ENCODE measurements at places on chromosomes 3 and 15.

DNA sequence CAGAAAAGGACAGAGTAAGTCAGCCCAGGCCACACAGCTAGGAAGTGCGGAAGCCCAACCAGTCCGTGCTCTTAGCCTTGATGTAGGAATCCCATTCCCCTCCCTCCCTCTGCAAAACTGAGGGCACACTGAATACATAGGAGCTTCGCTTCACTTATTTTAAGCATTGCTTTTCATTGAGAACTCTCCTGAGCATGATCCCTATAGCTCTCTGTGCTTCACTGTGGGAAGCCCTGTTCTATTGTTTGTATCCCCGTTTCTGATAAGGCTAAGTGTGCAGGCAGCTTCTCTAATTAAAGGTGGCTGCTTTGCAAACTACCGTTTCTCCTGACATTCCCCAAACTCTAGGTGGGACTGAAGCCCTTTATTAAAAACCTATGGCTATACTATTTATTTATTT lies 29.9 kb downstream of the IL5RA start:
- DNase-seq = no peak

- no peak for DNase-seq
These were observed 36.2 kb downstream of the FEM1B start for GRCh38 chr15:68313501-68314410.

DNA sequence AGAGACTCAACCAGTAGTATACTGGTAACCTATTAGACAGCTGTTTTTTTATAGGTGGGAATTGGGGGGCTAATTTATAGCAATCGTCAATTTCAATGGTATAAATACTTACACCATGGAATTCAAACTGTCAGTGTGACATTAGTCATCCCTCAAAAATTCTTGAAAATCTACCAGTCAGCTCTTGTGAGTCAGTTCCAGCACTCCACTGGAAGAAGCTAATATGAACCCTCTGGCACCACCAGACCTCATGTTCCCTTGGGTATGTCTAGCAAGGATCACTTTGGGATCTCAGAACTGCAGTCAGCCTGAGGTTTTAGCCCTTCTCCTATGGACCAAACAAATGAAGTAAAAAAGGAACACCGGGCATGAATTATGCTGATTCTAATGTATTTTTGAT lies 11.8 kb upstream of the UACA start:
- peak; percentile 95 for DNase-seq

DNA sequence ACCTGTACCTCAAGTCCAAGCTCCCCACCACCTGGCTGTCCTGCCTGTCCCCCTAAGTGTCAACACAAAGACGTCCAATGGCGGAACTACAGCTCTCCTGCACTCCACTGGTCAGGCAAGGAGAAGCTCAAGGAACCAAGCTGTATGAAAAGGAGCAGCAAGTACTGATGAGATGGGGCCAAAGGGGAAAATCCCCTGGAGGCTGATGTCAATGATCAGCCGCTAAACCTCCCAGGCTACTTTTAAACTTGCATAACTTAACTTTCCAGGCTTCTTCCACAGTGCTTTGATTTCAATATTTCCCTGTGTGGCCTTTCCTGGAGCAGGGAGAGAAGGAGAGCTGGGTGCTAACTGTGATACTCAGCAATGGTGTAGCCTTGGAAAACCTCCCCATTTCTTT lies 35.0 kb downstream of the TM4SF4 start:
- no peak for DNase-seq

- DNase-seq = no peak
These were observed 70.1 kb upstream of the GLCE start for GRCh38 chr15:69090197-69090948.

GRCh38 chr15:40549894-40550293 lies 14.9 kb downstream of the CCDC32 start:
- DNase-seq = no peak

DNA sequence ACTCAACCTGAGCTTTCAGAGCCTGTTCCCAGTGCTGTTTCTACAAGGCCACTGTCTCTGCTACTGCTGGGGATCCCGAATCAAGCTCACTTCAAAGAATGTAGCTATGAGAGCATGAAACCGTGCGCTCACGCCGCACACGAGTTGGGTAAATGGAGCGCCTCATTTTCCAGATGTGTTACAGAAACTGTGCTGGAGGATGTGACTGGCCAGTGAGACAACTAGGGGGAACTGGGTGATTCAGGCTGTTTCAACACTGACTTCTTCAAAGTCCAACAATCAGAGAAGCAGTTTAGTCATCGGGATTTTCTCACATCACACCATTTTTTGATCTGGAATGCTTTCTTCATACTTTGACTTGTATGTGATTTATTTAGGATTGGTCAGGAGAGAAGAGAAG lies 3.5 kb downstream of the ZNF710 start:
- peak; percentile 97 for DNase-seq

GRCh38 chr3:12885583-12885930 lies 44.2 kb upstream of the RPL32 start:
- DNase-seq = no peak

DNA sequence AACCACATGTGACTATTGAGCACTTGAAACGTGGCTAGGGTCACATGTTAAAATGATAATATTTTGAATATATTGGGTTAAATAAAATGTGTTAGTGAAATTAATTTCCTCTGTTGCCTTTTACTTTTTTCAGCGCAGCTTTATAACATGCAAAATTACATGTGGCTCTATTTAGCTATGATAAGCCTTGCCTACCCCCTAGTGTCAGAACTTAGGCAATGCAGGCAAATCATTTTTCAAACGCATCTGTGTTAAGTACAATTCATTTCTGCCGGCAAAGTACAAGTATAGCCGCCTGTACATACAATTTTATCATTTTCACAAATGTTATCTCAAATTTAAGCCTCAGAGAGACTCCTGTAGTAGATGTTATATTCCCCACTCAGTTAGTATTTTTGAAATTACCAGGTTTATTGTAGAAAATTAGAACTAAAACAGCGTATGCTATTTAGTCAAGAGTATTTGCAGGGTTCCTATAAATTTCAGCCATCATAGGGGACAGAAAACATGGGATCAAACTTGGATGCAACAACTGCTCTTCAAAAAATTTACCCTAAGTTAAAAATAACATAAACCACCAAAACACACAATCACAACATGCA lies 56.1 kb downstream of the TAFA4 start:
- peak; percentile 68 for DNase-seq

DNA sequence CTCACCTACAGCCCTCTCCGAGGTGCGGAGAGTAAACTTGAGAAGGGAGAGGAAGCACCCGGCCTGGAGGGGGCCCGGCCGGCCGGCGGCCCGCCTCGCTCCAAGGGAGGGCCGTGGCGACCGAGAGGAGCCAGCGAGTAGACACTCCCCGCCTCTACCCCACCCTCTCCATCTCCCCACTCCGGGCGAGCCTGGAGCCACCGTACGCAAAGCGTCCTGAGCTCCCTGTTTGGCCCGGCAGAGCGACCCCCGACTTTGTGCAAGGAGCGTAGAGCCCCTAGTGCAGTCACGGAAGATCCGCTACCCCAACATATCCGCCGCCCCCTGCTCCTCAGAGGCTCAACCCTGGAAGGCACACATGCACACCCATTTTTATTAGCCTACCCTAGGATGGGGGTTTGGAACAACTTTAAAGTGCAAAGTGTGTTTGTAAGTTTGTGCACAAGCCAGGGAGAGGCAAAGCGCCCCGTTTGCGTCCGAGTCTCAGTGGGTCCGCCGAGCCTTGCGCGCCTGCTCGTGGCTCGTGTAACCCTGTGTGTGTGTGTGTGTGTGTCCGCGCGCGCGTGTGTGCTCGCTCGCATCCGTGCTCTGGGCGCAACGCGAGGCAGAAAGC lies 508 bp upstream of the SMAD6 start:
- DNase-seq = no peak

GRCh38 chr3:30286007-30286669 lies 320.3 kb upstream of the TGFBR2 start:
- peak; percentile 91 for DNase-seq

DNA sequence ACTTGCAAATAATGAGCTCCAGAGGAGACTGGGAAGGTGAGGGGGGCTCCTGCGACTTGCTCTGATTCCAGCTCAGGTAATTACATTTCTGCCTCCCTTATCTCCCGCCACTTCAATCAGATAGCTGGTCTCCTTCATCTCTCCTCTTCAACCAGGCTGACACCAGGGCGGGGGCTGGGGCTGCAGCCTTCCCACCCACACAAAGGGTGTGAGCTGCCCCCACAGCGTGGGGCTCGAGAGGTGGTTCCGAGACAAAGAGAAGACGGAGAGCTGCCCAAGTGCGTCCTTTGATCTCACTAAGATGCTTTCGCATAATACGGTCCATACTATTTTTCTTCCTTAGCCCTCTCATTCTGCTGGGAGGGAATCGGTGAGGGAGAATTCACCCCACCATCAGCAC lies 139.7 kb downstream of the NSMCE3 start:
- no peak for DNase-seq

DNA sequence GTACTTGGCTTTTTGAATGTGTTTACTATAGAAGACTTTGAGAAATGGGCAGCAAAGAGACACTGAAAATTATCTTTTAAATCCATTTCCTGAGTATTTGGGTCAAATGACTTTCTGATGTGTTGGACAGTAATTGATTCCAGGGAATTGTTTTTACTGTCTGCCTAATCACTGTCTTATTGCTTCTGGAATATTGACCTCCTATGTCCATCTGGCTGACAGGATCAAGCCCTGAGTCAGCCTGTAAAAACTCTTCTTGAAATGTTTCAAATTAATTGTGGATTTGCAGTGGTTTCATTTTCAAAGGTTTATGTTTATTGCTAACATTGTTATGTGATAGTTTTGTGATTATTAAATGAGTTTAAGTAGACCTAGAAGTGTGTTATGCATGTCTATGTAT lies 50.6 kb upstream of the MLF1 start:
- no peak for DNase-seq

DNA sequence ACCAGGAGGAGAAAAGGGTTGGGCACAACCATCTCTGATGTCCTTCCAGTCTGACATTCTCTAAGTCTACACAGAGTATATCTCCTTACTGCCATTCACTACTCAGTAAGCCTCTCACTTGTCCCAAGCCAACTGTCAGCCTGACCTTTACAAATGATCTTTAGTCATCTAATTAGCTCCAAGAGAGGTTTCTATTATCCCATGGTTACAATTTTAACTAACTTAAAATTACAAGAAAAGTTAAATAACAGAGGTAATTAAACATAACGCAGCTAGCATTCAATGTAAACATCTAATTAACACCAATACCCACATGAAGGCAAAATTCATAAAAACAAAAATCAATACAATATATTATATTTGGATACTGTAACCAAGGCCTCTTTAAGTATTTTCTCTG lies 126.9 kb downstream of the LSAMP start:
- DNase-seq = no peak

GRCh38 chr3:32419742-32420125 lies 28.1 kb downstream of the CMTM7 start:
- DNase-seq = peak; percentile 42

DNA sequence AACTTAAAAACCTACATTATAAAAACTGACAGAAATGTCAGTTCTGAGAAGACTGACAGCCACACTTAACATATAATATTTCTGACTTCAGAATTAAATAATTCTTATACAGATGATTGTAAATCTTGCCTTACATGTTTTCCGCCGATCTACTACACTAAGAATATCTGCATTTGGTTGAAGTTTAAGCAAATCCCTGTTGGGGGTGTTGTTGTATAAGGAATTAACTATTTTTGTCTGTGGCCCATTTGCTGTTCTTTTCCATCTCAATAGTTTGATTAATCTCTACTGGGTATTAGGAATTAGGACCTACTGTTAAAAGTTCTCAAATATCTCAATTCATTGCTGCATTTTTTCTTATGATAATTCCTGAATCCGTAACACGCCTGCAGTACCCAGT lies 838.3 kb upstream of the ROBO1 start:
- DNase-seq = peak; percentile 22

- no peak for DNase-seq
These were observed 225.1 kb upstream of the NDN start for GRCh38 chr15:23912191-23912590.

- DNase-seq = no peak
These were observed 41.5 kb upstream of the TOP2B start for GRCh38 chr3:25706213-25706612.

GRCh38 chr15:56744701-56745683 lies 11.7 kb upstream of the ZNF280D start:
- no peak for DNase-seq

GRCh38 chr3:178313716-178314115 lies 222.5 kb upstream of the KCNMB2 start:
- DNase-seq = no peak

GRCh38 chr3:140715035-140715434 lies 37.2 kb downstream of the TRIM42 start:
- no peak for DNase-seq

DNA sequence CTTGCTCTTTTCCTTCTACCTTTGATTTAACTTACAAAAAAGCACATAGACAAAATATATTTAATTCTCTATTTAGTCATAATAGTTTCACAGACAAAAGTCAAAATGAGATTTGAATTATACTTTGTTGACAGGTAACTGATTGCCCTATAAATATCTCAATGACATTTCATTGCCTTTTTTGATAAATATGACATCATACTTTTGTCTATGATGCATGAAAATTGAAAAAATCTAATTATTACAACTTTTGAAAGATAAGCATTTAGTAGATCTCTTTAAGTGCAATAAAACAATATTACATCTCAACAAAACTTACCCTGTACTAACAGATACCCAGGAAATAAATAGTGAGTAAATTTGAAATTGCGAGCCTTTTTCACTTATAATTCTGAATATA lies 147.9 kb downstream of the SERPINI1 start:
- DNase-seq = no peak

- no peak for DNase-seq
These were observed 37.9 kb upstream of the SLCO2A1 start for GRCh38 chr3:134067531-134068161.

- DNase-seq = no peak
These were observed 588.8 kb upstream of the BCHE start for GRCh38 chr3:166425900-166426611.

- no peak for DNase-seq
These were observed 33.3 kb downstream of the SUCNR1 start for GRCh38 chr3:151906751-151907150.

DNA sequence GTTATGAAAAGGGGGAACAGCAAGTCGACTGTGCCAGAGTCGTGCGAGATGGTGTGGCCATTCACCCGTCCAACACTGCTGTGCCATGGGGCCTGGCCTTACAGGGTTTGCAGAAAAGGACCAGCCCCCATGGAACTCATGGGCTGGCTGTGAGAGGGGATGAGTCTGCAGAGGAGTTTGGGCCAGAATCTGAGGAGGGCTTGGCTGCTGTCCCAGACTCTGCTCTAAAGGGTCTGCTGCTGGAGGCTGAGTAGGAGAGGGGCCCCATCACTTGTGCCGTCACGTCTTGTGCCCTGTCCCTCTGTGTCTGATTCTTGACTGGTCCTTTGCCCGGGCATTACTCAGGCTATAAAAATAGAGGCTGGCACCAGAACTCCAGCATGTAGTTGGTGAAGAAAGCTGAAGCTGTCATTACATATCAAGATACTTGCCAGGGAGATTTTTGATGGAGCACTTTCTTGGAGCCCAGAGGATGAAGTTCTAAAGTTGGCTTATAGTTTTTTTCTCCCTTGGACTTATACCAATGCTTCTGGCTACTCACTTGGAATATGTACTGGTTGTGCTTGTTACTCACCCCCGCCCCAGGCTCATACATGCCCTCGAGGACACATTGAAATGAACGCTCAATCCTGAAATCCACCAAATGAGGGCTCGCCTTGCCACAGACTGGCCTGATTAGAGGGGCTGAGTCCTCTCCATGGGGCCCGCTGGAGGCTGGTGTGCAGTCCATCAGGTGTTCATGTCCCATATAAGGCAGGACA lies 10.2 kb downstream of the PXYLP1 start:
- no peak for DNase-seq

All from ELR (cell line).